ENCODE measurements at places on chromosomes 3 and 15. TPM values are rescaled to one million over a fixed set of nuclear protein-coding genes. Genes with fewer than 3 reads are reported as not detected.

Gene CCDC9B
- 2.8 TPM for polyA plus RNA-seq

Gene TM6SF1
- polyA plus RNA-seq = 5.5 TPM

Gene LTK
- polyA plus RNA-seq = 0.39 TPM

Gene HAPLN3
- 9.8 TPM for polyA plus RNA-seq

Gene DPH6
- 8.8 TPM for polyA plus RNA-seq

Gene WWTR1
- polyA plus RNA-seq = 14.3 TPM

Gene CNTN6
- 0.01 TPM for polyA plus RNA-seq

Gene CD200
- polyA plus RNA-seq = 2.6 TPM

Gene TMEM212
- polyA plus RNA-seq = not detected

Data from adipose tissue (tissue), 3 donors.